ENCODE measurements at places on chromosomes 11 and 22.

DNA sequence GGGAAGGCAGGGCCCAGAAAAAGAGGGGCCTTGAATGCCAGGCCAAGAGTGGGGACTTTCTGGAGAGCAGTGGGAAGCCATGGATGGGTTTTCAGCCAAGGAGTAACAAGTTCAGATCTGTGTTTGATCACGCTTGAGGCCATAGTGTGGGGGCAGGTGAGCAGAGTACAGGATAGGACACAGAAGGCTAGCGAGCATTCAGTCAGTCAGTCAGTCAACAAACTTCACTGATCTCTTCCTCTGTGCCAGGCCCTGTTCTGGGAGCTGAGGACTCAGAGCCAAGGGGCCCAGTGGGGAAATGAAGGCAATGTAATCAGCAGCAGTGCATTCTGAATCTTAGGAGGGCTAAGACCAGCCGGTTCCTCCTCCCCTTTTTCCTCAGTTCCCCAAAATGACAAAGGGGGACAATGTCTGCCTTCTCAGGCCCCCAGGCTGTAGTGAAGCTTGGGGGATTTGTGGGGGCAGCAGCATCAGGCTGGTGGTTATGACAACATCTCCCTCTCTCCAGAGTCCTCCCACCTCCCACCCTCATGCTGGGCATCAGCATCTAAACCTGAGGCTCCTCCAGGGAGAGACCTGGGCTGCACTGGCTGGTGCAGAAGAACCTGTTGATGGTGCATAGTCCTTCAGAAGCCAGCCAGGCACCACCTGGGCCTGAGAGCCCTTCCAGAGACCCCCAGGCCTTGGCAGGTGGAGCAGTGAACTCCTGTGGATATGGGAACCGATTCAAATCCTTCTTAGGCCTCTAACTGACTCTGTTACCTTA is 42.9 kb upstream of the TPBGL start:
- DNase-seq, result no peak

GRCh38 chr11:128909438-128910125 is 18.4 kb downstream of the KCNJ5 start:
- DNase-seq, result no peak

DNA sequence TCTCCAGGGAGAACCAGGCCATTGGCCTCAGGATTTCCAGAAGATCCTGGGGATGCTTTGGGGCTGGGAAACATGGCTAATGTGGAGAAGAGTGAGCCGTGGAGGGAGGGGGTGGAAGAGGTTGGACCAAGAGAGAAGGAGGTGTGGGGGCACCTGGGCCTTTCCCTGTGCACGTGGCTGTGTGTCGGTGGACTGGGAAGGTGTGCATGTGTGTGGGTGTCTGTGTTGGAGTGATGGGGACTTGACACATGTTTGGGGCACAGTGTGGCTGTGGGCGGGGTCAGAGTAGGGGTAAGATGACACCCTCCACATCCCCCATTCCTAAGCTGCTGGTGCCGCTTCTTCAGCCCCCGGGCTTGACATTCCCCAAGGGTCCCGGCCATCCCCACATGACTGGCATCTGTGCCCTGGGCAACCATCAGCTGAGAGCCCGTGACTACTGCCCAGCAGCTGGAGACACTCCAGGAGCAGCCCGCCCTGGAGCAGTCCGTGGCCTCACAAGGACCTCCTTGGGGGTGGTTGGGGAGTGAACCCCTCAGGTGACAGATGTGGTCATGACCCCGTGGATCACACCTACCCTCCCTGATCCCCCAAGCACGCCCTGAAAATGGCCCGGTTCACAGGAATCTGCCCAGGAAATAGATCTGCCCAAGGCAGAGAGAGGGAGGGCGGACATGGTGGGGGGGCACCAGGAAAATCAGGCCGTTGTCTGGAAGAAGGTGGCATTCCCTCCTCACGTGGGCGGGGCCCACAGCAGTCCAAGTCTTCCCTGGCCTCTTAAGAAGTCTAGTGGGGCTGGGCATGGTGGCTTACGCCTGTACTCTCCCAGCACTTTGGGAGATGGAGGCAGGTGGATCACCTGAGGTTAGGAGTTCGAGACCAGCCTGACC is 34.8 kb upstream of the SOX10 start:
- no peak for DNase-seq

DNA sequence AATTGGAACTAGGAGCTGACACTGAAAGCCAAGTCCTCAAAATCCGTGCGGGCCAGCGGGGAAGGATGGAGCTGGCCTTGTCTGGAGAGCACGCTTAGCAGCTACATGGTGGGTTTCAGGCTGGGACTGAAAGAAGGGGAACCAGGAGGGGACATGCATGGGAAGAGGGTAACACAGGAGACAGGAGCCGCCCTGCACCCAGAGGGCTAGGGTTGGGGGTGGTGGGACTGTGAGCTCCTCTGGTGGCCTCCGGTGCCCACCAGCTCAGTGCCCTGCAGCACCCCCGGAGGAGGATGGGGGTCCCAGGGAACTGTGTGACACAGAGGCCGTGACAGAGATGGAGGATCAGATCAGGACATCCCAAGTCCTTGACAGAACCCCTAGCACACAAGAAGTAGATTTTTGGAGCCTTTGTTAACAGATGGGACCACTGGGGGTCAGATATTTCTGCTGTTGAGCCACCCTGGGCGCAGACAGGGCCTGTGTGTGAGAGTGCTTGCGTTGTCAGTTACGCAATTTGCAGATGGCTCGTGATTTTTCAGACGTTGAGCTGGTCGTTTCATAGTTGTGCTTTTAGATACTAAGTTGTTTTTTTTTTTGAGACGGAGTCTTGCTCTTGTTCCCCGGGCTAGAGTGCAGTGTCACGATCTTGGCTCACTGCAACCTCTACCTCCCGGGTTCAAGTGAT is 21.3 kb upstream of the GRAMD4 start:
- no peak for DNase-seq

DNA sequence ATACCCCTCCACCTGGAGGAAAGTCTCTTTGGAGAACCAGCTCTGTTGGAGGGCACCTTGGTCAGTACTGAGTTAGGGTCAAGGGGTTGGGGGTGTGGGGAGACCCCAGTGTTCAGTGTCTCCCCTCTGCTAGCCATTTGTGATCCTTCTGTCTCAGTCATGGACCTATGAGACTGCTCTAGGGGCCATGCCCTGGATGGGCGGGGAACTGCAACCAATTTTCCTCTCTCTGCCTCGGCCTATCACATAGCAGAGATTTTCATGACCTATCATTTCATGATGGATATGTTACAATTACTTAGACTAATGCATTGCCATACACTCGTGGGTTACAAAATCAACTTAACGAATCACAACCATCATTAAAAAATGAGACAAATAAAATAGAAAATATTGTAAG is 7.4 kb downstream of the OTOG start:
- no peak for DNase-seq

DNA sequence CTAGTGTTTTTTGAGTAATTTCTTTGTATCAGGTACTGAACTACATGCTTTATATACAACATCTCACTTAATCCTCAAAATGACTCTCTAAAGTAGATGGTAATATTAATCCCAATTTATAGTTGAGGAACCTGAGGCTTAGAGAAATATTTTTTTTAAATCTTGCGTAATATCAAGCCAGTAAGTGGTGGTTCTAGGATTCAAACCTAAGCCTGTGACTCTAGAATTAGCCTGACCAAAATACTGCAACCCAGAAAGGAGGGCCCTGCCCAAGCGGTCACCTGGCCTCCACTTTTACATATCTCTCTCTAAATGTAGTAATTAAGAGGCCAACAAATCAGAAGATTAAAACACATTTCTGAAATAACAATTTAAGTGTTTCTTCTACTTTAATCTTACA is 28.6 kb downstream of the SLC36A4 start:
- no peak for DNase-seq

GRCh38 chr11:17767301-17767885 is 32.8 kb downstream of the KCNC1 start:
- no peak for DNase-seq

- DNase-seq, result no peak
Observed at GRCh38 chr22:50165436-50166123, 5.0 kb upstream of the PANX2 start.

DNA sequence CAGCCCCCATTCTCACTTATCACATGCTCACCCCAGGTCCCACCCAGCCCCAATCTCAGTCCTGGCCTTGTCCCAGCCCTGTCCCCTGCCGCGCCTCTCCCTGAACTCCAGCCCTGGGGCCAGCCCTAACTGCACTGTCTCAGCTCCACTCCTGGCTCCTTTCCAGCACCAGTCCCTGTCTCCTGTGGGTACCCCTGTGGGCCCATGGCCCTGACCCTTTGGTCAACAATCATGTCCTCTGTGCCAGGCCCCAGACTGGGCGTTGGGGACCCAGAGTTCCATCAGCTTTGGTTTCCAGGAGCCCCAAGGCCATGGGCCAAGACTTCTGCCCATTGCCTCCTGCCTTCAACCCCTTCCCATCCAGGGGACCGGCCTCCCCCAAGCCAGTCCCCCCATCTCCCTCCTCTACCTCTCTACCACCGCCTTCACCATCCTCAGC is 757 bp downstream of the SPI1 start:
- no peak for DNase-seq

DNA sequence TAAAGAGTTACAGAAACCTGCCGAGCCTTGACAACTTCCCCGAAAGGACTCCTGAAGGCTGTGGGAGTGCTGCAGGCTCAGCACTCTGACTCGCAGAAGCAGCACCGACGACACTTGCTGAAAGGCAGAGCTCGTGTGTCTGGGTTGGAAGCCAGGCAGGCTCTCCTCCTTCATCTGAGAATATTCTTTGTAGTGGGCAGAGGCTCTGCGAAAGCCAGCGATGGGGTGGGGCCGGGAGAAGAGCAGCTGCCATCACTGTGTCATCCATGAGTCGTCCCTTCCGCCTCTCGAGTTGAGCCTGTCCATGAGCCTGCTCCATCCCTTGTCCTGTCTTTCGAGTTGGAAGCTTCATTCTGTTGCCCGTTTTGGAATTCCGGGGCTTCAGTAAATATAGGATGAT is 11.9 kb downstream of the GLB1L2 start:
- no peak for DNase-seq

GRCh38 chr11:11988099-11988651 is 20.3 kb downstream of the DKK3 start:
- DNase-seq, result peak; percentile 86

- DNase-seq, result peak; percentile 63
Observed at GRCh38 chr11:76824980-76825725, 35.6 kb upstream of the ACER3 start.

- DNase-seq, result no peak
Observed at GRCh38 chr11:66467756-66468155, 1.1 kb downstream of the PELI3 start.

- peak; percentile 34 for DNase-seq
Observed at GRCh38 chr11:10875430-10876021, 17.7 kb upstream of the ZBED5 start.

GRCh38 chr11:113923572-113923971 is 19.0 kb downstream of the HTR3B start:
- no peak for DNase-seq

- DNase-seq, result no peak
Observed at GRCh38 chr11:95305705-95306104, 74.7 kb upstream of the SESN3 start.

- DNase-seq, result no peak
Observed at GRCh38 chr22:28841111-28841510, 40.7 kb upstream of the XBP1 start.

DNA sequence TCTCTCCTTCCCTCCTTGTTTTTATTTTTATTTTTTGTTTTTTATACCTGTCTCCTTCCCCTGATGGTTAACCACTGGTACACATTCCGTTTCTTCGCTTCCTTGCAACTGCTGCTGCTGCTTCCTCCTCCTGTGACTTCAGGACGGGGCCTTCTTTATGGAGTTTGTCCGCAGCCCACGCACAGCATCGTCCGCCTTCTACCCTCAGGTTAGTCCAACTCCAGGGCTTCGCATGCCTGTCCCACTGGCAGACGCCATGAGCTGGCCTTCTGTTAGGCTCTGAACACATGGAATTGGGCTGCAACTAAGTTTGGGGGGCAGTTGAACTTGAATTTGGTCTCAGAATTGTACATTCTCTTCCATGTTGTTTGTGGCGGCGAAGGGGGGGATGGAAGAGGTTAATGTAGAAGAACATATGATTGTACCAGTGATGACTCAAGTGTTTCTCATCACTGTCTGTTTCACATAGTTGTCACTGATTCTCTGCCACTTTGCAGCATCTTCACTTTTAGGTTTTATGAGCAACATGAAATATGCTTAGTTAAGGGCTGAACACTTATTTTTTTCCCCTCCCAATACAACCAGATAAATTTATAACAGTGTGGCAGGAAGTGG is 83.0 kb upstream of the YWHAH start:
- DNase-seq, result peak; percentile 17

DNA sequence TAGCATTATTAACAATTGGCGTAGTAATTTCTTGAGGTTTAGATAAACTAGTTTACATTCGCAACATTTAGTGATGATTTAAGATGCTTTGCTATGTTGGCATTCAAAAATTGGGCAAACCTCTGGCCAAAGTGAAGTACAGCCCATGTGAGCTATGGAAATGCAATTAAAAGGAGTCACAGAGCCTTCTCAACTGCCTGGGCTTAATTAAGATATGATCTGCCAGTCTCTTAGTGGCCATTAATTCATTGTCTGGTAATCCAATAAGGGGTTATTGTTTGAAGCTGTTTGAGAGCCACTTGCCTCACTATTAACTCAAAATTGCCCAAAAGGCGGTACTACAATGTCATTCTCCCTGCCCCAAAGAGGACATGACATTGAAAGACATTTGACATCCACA is 608.9 kb downstream of the NTM start:
- no peak for DNase-seq

GRCh38 chr11:110093407-110094297 is 460 bp downstream of the ZC3H12C start:
- peak; percentile 68 for DNase-seq

DNA sequence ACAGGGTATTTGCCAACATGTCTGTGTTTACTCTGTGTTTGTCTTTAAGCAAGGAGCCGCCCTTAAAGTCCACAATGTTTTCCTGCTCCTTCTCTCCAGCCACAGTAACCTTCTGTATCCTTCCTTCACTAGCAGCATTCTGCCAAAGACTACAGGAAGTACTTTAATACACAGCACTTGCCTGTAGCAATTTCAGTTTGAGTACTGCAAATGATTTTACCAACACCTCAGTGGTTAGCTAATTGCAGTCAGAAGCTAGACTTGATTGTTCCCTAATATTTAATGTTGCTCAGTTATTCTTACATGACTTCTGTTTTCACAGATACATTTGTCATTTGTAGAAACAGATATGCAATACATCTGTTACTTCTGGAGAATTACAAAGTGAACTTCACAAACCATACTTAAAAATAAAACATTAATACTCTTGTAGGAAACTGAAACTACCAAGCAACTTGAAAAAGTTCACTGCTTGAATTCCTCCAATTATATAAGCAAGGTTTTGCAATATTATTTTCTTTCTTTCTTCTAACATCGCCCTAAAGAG is 69.1 kb downstream of the FCHSD2 start:
- peak; percentile 4 for DNase-seq

GRCh38 chr22:21589396-21589795 is 21.9 kb downstream of the UBE2L3 start:
- DNase-seq, result no peak

- no peak for DNase-seq
Observed at GRCh38 chr11:124762624-124763155, 600 bp upstream of the ESAM start.

- no peak for DNase-seq
Observed at GRCh38 chr22:47369020-47369419, 606.6 kb downstream of the TBC1D22A start.

Measured in EL (cell line).